ENCODE measurements at places on chromosomes 3 and 15. TPM values are rescaled to one million over a fixed set of nuclear protein-coding genes. Genes with fewer than 3 reads are reported as not detected.

DNA sequence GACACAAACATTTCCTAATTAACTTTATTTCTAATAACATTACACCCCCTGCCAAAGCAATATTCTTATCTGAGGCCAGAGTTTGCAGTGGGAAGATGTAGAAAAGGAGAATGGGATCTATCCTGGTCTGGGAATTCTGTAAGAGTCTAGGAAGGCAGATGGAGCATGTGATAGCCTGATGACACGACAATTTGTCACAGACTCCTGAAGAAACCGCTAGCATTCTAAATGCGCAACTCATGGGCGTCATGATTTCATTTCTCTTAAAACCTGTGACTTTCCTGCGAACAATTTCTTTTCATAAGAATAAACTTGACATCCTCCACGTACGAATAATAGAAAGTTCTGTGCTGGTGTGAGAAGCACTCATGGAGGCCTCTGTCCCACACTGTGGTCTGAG lies 72.9 kb upstream of the ATP10A start:
- DNase-seq, result no peak

DNA sequence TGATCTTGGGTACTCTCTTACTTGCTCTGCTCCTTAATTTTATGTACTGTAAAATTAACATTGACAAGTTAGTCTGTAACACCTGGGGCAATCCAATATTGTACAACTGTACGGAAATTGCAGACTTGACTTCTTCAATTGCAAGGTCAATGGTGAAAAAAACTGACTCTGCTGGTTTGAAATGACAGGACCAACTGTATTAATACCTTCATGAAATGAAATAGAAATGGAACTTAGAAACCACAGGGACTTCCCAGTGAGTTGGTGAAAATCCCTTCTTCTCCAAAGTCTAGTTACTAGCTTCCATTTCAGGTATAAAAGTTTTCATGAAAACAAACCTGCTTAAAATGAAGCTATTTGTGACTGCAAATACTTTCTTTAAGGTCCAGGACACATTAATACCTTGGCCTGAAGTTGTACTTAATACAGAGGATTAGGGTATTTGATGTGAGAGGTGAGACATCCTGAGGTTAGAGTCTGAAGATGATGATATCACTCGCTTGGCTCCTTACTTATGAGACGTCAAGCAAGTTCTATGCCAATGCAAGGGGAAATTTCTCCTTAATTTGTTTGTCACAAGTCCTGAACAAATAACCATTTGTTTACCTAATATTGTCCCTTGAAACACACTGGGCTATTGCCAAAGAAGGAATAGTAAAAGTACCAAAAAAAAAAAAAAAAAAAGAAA lies 226.2 kb upstream of the TP63 start:
- no peak for DNase-seq

- peak; percentile 37 for DNase-seq
These were observed at the start of gene SHF for GRCh38 chr15:45187894-45188830. TSS of gene SHF (minus strand) at chr15:45187966. CDS start at chr15:45187951, 15 bp downstream.

DNA sequence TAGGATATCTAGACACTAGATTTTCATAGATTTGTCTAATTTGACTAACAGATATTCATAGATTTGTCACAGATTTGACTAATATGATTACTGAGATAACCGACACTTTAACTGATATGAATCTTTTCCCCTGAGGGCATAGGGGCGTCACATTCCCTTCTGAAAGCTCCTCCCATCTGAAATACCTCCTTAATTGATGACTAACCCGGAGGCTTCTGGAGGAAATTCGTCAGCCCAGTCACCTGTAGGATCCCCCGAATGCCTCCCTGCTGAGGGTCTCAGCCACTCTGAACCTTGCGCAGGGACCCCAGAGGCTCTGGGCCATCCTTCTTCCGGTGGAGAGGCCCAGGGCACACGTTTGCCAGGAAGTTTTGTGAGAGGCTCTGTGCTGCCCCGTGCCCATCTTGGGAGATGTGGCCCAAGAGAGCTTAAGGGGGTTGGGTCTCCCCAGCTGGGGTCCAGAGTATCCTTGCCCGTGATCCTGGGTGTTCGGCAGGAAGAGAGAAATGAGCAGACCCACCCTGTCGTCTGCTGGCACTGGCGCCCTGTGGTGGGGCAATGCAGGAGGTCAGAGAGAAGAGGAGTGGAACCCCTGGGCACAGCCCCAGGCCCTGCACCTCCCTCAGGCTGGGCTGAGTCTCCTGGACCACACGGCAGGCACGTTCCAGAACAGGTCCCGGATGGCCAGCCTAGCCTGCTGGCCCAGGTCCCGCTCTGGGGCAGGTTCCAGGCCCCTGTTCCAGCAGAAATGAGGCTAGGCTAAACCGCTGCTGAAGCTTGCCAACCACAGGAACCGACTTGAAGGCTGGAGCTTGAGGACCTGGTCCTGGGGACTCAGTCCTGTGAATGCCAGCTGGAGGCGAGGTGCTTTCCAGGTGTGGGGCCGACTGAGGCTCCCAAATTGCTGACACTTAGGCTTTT lies 1.7 kb downstream of the PLA2G4D start:
- DNase-seq, result peak; percentile 13

GRCh38 chr3:37303416-37303815 lies 129.0 kb upstream of the LRRFIP2 start:
- no peak for DNase-seq

DNA sequence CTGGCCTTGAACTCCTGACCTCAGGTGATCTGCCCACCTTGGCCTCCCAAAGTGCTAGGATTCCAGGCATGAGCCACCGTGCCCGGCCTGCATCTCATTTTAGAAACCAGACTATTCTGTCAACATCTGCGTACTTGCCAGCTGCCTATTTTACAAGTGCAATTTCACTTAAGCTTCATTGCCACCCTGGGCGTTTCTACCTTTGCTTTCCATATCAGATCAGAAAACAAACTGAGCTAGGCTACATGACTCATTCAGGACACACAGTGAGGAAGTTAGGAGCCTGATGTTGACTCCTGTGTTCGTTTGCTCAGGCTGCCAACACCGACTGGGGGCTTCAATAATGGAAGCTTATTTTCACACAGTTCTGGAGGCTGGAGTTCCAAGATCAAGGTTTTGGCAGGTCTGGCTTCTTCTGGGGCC lies 42.3 kb upstream of the KLHL25 start:
- DNase-seq, result no peak

MITF gene
- total RNA-seq, result 2.7 TPM

SLC2A2 gene
- not detected for total RNA-seq
